Testis (tissue), 5 donors: ENCODE measurements at places on chromosomes 3 and 15. TPM values are rescaled to one million over a fixed set of nuclear protein-coding genes. Genes with fewer than 3 reads are reported as not detected.

Gene CORO2B
- 4.3 TPM for polyA plus RNA-seq

Gene PLSCR4
- 42.5 TPM for polyA plus RNA-seq

Gene C15orf62
- polyA plus RNA-seq: not detected

Gene TNIK
- polyA plus RNA-seq: 39.3 TPM

Gene CHRD
- polyA plus RNA-seq: 4.3 TPM

Gene SHQ1
- 20.1 TPM for polyA plus RNA-seq

Gene SSR3
- 204 TPM for polyA plus RNA-seq

Gene SCN5A
- 0.73 TPM for polyA plus RNA-seq

Gene IL1RAP
- 2.1 TPM for polyA plus RNA-seq

Gene GOLGA6L25
- 6.0 TPM for polyA plus RNA-seq

Gene ERICH6
- 52.5 TPM for polyA plus RNA-seq

Gene FGF12
- polyA plus RNA-seq: 3.3 TPM

Gene FBLN2
- polyA plus RNA-seq: 172 TPM

Gene HTR3E
- not detected for polyA plus RNA-seq

Gene NOX5
- 7.9 TPM for polyA plus RNA-seq

Gene CLDN18
- 2.6 TPM for polyA plus RNA-seq

Gene PFN2
- 63.8 TPM for polyA plus RNA-seq

Gene PLAAT1
- polyA plus RNA-seq: 119 TPM

Gene MBD4
- polyA plus RNA-seq: 30.3 TPM

Gene EFCC1
- 2.6 TPM for polyA plus RNA-seq

Gene CELSR3
- 13.5 TPM for polyA plus RNA-seq

Gene EOGT
- 16.6 TPM for polyA plus RNA-seq

Gene FBXO22
- polyA plus RNA-seq: 25.7 TPM

Gene IL16
- 13.1 TPM for polyA plus RNA-seq

Gene TFG
- 116 TPM for polyA plus RNA-seq

Gene FOXB1
- 7.4 TPM for polyA plus RNA-seq
